Jurkat, Clone E6-1 (cell line): ENCODE measurements at places on chromosomes 1 and 21.

DNA sequence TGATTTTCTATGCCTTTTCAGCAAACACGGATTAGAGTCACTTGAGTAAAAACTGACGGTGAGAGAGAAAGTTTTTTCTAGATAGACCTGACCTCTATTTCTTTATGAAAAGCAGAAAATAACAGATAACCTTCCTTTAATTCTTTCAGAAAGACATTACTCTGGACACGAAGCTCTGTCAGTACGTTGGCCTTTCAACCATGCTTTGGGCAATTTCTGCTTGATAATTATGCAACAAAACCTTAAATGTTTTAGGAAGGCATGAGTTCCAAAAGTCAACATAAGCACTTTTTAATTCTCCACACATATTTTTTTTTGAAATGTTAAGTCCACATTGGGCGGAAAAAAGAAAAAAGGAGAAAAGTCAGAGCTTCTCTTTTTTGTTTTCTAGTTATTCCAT lies 137.8 kb downstream of the AKT3 start:
- DNase-seq, result no peak

DNA sequence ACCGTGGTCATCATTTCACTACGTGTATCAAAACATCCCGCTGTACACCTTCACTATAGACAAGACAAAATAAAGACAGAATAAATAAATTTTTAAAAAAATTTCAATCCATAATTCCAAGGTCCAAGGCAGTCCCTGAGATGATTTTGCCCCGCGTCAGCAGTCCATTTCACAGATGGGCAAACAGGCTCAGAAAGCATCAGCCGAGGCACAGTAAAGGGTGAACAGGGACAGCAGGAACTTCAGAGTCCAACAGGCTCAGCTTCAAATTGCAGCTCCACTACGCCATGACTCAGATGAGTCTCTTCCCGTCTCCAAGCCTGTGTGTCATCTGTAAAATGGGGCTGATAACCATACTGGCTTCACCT lies 15.0 kb downstream of the MATN1 start:
- no peak for DNase-seq

GRCh38 chr1:160637821-160638539 lies 8.9 kb downstream of the SLAMF1 start:
- peak; percentile 82 for DNase-seq

DNA sequence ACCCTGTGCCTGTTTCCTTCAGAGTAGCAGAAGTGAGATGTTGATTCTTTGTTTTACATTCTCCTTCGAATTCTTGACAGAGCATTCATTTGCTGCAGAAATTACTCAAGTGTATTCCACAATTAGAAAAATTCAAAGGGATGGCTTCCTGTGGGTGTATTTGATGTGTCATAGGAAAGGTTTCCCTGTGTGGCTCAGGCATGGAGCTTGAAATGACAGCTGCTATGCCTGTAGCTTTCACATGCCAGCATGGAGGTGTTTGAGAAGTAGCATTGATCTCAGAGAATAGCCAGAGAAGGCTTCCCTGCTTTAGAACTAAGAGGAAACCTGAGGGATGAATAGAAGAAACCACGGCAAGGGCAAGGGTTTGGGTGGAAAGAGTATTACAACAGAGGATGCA lies 317.2 kb upstream of the DEPDC1 start:
- no peak for DNase-seq

GRCh38 chr1:198480876-198481275 lies 59.6 kb downstream of the ATP6V1G3 start:
- no peak for DNase-seq

GRCh38 chr1:6399294-6399693 lies 5.7 kb upstream of the ACOT7 start:
- DNase-seq, result no peak

DNA sequence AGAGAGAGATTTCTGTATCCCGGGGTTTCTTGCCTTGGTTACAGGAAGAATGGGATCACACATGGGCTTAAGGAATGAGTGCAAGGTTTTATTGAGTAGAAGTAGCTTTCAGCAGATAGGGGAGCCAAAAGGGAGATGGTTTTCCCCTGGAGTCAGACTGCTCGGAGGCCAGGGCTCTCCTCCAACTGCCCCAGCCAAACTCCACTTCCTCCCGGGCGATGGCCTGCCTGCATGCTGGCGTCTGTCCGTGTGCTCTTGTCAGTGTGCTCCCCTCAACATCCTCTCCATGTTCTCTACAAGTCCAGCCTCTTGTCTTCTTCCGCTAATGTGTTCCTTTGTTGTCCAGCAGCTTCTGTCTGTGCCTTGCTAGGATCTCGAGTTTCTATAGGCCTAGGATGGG lies 421.3 kb upstream of the ADGRL2 start:
- no peak for DNase-seq

DNA sequence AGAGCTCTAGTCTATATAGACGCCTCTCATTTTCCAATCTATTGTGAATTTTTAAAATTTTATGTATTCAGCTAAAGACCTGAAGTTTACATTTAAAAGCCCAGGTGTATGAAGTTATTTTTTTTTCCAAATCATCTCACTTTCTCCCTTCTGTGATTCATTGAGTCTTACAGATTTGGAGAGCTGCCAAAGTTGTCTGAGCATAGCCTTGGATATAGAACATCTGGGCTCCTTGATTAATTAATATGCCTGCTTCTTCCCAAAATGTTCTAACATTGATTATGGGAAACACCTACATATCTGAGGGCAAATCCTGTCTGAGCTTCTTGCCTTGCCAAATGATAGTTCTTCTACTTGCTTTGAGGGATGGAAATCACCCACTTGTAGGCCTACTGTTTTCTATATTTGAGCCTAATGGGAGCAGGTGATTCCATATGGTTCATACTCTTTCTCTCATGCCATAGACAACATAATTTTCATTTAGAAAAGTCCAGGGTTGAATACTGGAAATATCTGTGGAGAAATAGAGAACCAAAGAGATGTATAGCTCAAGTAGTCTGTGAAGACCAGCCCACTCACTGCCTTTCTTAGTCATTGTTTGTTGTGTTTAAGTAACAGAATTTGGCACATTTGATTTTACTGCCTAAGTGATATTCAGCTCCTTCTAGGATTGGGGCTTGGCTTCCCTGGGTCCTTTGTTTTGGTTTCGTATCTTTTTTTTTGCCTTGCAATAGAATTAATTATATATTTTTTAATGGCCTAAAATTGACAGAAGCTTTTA lies 46.2 kb downstream of the MACF1 start:
- no peak for DNase-seq

GRCh38 chr1:228058949-228059633 lies 23.4 kb upstream of the ARF1 start:
- no peak for DNase-seq

DNA sequence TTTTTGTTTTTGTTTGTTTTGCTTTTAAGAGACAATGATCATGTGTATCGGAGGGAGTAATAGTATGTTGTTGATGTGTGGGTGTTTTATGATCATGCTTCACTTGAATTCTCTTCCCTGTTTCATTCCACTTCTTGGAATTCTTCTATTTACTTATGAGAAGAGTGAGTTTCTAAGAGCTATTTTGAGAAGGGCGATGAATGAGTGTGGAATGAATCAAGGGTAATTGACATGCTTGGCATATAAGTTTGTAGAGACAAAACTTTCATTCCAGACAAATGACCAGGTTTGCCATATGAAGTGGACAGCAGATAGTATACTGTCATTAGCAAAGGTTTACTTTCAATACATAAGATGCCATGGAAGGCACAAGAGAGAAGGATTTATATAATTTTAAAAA lies 42.3 kb upstream of the PDC start:
- DNase-seq, result no peak

DNA sequence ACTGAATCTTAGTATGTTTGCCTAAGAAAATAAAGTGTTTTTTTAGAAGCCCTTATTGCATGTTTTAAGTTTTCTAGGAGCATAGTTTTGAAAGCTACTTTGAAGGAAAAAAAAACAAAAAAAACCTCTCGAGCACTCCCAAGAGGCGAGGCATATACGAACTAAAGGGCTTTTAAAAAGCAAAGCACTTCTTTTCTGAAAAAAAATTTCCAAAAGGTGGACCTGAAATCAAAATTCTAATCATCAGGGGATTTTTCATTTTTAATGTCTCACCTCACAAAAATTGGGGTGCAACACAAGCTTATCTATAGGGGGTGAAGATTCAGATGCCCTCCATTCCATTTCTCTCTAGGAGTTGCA lies 594 bp downstream of the GLMN start:
- DNase-seq, result no peak

DNA sequence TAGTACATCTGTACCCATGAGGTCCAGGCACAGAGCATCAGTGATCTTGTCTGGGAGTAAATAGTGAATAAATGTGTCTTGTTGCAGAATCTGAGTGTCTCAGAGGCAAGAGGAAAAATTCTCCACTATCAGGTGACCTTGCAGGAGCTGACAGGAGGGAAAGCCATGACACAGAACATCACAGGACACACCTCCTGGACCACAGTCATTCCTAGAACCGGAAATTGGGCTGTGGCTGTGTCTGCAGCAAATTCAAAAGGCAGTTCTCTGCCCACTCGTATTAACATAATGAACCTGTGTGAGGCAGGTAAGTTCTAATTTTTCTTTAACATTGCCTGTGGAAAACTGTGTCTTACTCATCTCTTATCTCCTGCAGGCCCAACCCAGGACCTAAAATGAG lies 43.1 kb downstream of the IL12RB2 start:
- no peak for DNase-seq
